T-helper 9 cell (primary cell): ENCODE measurements at places on chromosomes 7 and 10.

GRCh38 chr10:72746426-72747363, 54.8 kb downstream of the MCU start:
- no peak for DNase-seq

GRCh38 chr7:157158400-157158799, 19.7 kb downstream of the UBE3C start:
- DNase-seq: no peak

GRCh38 chr7:92464515-92464914, 13.2 kb downstream of the ERVW-1 start:
- no peak for DNase-seq

- no peak for DNase-seq
Observed at GRCh38 chr10:63917363-63917762, 396.2 kb downstream of the REEP3 start.

GRCh38 chr10:11197878-11198277, 180.2 kb downstream of the CELF2 start:
- no peak for DNase-seq

GRCh38 chr7:105638902-105639495, 57.7 kb upstream of the EFCAB10 start:
- DNase-seq: no peak

- DNase-seq: no peak
Observed at GRCh38 chr7:82081644-82082224, 311.9 kb upstream of the HGF start.
